ENCODE measurements at places on chromosomes 6 and 20. TPM values are rescaled to one million over a fixed set of nuclear protein-coding genes. Genes with fewer than 3 reads are reported as not detected.

- no peak for DNase-seq
Measured at GRCh38 chr6:134414793-134415192, 96.9 kb upstream of the SGK1 start.

Gene IFNGR1
- 19.9 TPM for total RNA-seq

DNA sequence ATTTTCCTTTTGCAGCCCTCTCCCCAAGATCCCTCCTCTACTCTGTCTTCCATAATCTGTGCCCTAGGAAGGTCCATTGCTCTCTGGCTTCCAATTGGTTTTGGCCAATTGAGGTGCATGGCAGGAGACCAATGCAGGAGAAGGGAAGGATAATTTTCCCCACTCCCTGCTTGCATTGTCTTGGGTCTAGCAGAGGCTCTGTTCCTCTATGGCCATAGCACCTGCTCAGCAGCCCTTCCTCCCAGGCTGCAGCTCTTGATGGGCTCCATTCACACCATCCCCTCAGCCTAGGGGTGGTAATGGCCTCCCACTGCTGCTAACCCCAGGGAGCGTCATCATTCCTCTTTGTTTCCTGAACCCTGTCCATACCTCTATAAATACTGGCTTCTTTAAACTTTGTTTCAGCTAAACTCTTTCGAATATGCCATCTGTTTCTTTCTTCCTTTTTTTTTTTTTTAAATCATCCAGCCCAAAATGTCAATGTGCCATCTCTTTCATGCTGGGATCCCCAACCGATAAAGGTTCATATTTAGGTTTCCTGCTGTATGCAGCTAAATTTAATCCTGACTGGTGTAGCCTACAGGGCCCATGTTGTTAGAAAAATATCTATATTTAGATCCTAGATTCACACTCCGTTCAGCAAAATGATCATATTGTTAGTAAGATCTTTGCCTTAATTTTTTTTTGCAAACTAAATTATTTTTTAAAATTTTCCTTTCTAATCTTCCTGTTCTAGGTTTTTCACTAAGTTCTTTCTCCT, 63.8 kb downstream of the HECA start:
- DNase-seq: no peak

Gene SUMO4
- total RNA-seq: 3.7 TPM

Gene FNDC1
- total RNA-seq: 0.04 TPM

Gene MUC22
- not detected for total RNA-seq

DNA sequence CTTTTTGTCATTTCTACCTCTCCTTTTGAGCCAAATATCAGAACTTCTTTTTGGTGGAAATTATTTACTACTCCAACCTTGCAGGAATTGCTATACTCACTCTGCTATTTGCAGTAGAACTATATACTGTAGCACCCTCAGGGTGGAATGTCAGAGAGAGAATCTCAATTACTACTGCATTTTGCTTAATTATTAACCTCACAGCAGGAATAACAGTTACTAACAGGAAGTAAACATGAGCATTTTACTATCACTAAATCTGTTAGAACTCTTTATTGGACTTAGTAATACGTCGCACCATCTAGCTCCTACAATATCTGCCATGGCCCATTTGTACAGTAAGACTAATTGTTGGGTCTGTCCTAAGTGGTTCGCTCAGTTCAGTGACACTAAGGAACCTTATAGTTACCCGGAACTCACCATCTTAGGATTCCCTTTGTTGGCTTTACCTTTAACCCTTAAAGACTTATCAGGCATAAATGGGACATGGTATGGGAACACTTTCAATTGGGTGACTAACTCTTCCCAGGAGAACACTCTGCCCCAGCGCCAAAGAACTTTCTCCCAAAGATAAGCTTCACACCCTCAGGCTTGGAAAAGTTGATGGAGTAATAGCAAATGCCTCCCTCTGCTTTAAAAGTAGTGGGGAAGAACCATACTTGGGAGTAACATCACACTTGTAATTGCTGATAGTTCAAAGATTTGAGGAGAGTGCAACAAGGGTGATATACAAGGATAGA, 38.8 kb downstream of the PLN start:
- DNase-seq: no peak

GRCh38 chr6:18022398-18023231, 35.2 kb upstream of the KIF13A start:
- no peak for DNase-seq

DNA sequence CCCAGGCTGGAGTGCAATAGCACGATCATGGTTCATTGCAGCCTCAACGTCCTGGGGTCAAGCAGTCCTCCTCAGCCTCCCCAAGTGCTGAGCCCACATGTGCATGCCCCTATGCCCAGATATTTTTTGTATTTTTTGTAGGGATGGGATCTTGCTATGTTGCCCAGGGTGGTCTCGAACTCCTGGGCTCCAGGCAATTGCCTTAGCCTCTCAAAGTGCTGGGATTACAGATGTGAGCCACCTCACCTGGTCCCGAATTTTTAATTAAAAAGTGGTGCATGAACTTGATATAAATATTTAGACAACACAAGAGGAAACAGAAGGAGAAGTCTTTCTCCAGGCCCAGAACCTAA, 7.1 kb upstream of the RNF114 start:
- no peak for DNase-seq

Gene CGAS
- total RNA-seq: 49.3 TPM

Measured in CD8-positive, alpha-beta memory T cell (primary cell).